ENCODE measurements at places on chromosomes 5 and 9.

DNA sequence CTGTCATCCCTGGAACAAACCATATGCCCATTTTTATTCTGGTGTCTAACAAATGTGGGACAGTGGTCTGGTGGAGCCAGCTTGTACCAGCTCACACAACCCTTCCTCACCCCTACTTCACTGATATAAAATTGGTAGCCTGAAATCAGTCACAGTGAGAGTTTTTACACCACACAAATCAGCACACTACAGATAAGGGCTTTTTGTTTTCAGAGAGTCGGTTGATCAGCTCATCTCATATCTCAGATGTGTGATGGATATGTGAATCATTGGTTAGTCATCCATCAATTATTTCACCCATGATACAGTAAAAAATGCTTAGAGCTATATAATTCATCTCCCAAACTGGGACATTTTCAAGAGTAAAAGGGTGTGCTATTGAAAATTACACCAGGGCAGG, 529.2 kb downstream of the EBF1 start:
- DNase-seq: no peak

DNA sequence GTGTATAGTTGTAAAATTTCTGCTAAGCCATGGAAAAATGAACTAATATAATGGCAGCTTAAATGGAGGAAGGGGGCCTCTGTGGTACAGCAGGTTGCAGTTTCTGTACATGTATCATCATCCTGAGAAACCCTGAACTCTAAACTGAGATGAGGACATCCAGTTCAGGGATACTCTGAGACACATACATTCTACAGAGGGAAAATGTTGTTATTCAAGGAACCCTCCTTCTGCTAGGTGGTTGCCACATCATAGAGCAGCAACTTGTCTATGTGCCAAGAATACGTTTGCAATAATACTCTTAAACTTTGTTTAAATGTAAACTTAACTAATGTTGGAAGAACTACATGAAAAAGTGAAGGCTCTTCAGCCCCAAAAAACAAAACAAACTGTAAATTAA, 1310.8 kb upstream of the WWC1 start:
- no peak for DNase-seq

GRCh38 chr9:93658184-93658925, 82.0 kb downstream of the PHF2 start:
- no peak for DNase-seq

GRCh38 chr5:77957-78804, 13.8 kb upstream of the PLEKHG4B start:
- peak; percentile 100 for DNase-seq

- DNase-seq: no peak
Observed at GRCh38 chr9:129124506-129125069, 13.4 kb downstream of the PTPA start.

GRCh38 chr5:133746834-133747233, 134.5 kb upstream of the FSTL4 start:
- peak; percentile 16 for DNase-seq

DNA sequence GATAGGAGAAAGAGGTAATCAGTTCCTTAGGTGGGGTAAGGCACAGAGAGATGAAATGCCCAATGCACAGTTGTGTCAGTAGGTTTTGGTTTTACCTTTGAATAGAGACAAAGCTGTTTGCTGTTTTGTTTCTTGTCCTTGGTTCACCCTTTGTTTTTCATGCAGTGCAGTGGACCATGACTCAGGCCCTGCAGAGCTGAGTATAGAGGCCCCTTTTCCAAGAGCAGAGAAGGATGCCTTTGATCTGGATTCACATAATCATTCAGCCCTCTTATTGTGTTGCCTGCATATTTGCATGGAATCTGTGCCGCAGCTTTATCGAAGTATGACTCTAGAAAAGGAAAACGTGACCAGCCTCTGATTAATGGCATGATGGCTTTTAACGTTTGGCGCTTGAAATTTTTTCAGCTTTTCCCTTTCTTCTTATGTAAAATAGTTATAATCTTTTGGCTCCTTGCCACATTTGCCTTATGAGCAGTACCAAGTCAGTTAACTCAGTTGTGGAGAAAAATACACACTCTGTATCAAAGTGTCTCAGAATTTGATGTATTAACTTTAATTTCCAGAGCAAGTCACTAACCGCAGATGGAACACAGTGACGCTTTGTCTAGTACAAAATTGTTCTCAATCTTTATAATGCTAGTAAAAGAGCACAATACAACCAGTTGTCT, 197.6 kb downstream of the KDM4C start:
- no peak for DNase-seq

DNA sequence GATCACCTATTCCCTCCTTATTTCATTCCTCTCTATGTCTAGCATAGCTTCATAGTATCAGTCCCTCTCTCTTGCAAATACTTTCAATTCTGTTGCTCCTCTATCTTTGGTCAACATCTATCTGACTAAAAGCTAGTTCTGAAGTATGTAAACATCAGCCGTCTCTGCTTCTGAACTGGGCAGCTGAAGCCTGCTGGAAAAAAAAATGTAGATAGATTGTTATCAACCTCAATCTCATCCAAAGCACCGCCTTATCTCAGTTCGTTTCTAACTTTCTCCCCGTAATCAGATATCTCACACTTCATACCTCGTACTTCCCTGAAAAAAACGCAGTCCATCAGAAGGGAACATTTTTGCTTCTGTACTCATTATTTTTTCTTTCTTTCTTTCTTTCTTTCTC, 4.5 kb upstream of the SEMA6A start:
- DNase-seq: no peak

DNA sequence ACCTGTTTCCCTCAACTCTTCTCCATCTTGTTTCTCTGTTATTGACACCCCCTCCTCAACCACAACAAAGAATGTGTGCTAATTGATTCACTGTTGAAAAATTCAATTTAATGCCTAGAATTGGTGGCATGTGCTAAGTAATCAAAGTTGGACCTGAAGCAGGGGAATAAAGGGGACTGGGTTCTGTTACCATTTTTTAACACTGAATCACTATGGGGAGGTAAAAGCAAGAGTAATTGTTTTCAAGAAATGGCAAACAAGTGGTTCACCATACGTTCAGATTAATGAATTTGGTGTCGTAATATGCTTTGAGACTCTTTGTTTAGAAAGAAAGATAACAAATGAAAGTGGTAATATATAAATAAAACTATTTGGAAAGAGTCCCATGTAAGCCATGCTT, 17.0 kb upstream of the SSBP2 start:
- no peak for DNase-seq

DNA sequence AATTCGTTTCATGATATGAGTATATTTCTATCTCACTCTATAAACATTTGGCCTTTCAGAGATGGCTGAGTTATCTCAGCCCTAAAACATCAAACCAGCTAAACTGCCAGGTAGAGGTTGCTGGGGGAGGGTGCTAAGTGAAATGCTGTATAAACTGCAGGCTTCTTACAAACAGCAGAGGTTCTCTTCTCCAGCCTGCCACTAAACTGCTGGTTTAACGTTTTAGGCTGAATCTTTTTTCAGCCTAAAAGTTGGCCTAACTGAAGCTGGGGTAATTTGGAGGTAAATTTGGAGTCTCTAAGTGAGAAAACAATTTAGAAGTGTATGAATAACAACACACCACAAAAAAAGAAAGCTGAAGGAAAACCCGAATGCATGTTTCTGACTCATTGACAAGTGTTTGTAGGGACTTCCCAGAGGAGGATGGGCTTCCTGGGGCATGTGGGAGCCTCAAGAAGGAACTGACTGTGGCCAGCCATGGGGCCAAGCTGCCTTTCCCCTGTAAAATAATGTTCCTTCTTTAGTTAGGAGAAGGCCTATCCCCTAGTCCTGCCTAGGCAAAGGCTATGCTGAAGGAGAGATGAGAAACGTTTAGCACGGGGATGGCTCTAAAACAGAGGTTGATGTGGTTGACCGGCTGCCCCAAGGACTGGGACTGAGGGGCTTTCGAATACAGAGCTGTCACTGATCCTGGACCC, 44.3 kb downstream of the SLC28A3 start:
- DNase-seq: no peak

DNA sequence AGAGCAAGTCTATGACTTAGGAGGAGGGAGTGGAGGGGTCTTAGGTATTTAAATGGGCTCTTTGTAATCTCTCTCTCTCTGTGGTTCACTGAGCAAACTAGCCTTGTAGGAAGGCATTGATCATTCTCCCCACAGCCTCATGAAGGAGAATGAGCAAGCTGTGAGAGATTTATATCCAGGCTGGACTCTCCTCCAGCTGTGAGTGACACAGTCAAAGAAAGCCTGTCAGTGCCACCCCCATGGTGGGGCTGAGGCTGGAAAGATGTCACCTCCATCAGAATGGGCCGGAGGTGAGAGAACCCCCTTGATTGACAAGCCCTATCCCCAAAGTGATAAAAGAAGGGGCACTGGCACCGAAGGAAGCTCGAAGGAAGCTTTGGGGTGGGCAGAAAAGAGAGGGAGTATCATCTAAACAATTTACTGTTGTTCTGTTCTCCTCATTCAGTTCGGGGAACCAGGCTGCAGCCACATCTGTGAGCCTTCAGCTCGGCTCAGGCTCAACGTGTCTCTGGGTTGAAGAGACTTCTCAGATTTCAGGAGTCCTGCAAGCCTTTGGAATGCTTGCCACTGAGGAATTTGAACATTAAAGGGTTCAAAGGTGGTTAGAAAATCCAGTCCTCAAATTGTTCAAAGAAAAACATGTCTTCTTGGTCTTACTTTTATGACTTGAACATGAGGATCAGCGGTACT, 538.2 kb upstream of the ZNF462 start:
- DNase-seq: no peak

DNA sequence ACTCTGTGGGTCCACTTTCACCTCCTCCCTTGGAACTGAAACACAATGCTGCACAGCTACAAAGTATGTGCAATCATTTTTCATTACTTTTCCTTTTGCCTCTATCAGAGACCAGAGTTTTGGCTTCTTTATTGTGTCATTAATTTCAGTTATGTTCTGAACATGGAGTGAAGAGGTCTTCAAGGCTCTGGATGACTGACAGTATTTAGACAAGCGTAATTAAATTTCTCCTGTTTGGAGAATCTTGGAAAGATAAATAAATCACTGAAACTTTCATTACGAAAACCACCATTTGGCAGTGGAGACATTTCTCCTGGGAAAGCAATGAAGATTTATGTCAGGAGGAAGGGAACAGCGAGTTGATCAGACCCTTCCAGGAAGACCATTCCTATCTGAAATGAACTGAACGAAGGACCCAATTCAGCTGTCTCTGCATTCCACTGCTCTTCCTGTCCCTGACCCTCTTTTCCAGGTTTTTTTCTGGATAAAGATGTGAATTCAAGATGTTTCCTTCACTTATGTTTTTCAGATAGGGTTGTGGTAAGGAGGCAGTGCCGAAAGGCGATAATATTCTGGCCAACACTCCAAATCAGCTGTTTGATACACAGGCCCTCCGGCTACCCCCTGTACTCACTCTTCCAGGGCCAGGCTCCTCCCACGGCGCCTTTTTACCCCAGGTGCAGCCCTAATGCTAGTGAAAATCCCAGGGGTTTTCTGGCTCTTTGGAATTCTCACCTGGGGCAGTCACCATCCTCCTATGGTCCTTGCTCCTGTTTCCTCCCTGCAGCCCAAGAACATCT, 77.2 kb upstream of the OSMR start:
- DNase-seq: no peak

- DNase-seq: no peak
Observed at GRCh38 chr5:108079753-108080152, 302.1 kb downstream of the FBXL17 start.

DNA sequence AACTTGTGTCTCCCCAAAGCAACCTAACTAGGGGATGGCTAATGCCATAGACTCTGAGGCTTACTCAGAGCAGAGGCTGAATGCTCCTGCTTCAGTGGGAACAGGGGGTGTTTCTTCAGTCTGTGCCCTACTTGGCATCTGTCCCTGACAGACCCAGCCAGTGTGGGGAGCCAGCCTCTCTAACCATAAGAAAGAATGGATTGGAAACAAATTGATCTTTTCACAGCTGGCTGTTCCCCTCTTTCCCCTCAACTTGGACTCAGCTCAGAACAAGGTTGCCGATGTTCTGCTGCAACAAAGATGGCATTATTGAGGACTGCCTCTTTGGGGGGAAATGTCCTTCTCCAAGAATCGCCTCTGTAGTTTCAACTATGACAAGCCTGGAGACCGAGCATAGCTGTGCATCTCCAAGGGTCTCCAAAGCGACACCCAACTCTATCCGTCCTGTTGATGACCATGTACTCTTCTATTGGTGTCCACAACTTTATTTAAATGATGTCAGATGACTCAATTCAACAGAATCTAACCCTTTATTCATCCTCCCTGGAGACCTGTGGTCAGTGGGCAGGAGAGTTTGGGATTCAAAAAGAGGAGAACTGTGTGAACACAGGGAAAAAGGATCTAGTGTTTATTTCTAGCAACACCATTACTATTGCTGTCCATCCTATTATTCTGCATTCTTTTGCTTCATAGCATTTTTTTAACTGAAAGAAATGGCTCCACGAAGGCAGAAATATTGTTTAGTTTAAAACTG, 24.7 kb upstream of the TNC start:
- DNase-seq: no peak

DNA sequence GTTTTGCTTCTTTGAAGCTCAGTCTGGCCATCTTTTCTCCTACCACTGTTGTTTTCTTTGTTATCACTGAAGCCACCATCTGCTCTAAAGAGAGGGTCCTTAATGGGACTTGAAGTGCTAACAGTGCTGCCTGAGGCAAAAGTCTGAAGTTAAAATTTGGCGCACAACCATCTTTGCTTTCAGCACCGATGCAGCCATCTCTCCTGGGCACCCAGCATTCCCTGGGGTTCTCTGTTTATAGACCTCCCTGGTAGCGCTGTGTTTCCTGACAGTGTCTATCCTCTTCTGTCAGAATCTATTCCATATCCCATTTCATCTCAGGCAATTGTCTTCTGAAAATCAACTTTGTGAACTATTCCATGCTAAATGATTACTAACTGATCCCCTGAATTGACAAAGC, 491.5 kb upstream of the MPDZ start:
- no peak for DNase-seq
